ENCODE measurements at places on chromosomes 13 and 19. TPM values are rescaled to one million over a fixed set of nuclear protein-coding genes. Genes with fewer than 3 reads are reported as not detected.

DNA sequence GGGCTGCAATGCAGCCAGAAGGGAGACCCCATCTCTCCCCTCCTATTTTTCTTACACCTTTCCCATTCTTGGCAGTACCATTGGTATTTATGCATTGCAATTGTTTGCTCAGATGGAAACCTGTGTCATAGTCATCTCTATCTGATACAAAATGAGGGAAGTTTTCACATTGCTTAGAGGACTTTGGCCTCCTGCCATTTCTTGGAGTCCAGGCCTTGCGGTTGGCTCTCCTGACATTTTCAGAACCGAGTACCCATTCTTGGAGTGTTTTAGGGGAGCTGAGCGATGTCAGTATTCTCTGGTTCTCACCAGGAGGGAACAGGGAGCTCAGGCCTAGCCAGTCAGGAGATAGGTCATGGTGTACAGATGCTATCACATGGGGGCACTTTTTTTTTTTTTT lies 1.5 kb downstream of the SIN3B start:
- DNase-seq, result no peak
- H3K27me3 ChIP-seq, result no peaks in the 10 kb centered on the region
- H3K27ac ChIP-seq, result no peak overlapping the region

DNA sequence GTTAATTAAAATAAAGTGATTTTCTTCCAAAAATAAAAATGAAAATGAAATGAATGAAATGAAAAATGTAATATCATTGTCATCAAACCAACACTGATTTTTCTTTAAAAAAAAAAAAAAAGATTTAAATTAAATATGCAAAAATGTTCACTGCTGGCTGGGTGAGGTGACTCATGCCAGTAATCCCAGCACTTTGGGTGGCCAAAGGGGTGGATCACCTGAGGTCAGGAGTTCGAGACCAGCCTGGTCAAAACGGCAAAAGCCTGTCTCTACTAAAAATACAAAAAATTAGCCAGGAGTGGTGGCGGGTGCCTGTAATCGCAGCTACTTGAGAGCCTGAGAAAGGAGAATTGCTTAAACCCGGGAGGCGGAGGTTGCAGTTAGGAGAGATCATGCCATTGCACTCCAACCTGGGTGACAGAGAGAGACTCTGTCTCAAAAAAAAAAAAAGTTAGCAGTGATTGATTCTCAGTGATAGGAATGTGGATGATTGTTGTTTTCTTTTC lies 44.6 kb upstream of the LSM14A start:
- no peaks in the 10 kb centered on the region for H3K36me3 ChIP-seq
- DNase-seq, result no peak
- no peaks in the 10 kb centered on the region for H3K4me1 ChIP-seq
- H3K4me3 ChIP-seq, result no peak overlapping the region

DNA sequence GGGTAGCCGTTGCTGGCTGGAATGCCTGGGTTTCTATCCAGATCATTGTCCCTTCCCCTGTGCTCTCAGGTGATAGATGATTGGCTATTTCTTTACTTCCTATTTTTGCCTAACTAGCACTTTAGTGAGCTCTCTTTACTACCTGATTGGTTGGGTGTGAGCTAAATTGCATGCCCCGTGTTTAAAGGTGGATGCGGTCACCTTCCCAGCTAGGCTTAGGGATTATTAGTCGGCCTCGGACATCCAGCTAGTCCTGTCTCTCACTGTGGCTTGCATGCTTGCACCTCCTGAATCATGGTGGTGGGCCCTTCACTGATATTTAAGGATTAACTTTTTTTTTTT lies 10.1 kb downstream of the TTYH1 start:
- H3K4me1 ChIP-seq, result no peaks in the 10 kb centered on the region
- H3K36me3 ChIP-seq, result no peaks in the 10 kb centered on the region
- H3K4me3 ChIP-seq, result no peak overlapping the region

GRCh38 chr13:111976474-111977178 lies 90.3 kb upstream of the SOX1 start:
- H3K36me3 ChIP-seq, result no peaks in the 10 kb centered on the region

GRCh38 chr13:93774506-93774905 lies 547.9 kb downstream of the GPC6 start:
- peaks cover 10% of the 10 kb centered on the region for H3K4me1 ChIP-seq
- H3K27me3 ChIP-seq, result no peaks in the 10 kb centered on the region
- H3K27ac ChIP-seq, result no peak overlapping the region
- no peak overlapping the region for H3K4me3 ChIP-seq
- H3K36me3 ChIP-seq, result no peaks in the 10 kb centered on the region
- no peak for DNase-seq

DNA sequence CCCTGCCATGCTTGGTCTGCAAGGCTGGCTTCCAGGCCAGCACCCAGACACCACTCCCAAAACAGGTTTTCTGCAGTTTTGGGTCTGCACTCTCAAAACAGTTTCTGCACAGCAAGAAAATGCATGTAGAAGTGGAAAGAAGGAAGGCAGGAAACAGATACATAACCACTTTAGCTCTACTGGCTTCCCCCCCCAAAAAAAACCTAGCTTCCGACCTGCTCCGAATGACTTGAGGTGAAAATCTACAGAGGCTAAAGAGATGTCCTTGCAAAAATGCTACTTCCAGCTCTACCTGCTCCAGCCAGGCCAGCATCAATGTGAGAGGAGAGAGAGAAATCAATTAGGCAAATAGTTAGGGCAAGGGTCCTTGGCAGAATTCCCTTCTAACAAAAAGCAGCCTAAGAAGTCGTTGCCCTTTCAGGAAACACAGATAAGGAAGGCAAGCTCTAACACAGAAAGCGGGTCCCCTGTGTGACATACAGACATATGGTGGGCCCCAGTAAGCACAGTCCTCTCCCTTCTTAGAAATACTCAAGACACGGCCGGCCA lies 3.4 kb downstream of the C19orf12 start:
- H3K36me3 ChIP-seq, result peaks cover 9% of the 10 kb centered on the region
- no peak overlapping the region for H3K4me3 ChIP-seq
- H3K27ac ChIP-seq, result no peak overlapping the region
- peaks cover 5% of the 10 kb centered on the region for H3K4me1 ChIP-seq

DNA sequence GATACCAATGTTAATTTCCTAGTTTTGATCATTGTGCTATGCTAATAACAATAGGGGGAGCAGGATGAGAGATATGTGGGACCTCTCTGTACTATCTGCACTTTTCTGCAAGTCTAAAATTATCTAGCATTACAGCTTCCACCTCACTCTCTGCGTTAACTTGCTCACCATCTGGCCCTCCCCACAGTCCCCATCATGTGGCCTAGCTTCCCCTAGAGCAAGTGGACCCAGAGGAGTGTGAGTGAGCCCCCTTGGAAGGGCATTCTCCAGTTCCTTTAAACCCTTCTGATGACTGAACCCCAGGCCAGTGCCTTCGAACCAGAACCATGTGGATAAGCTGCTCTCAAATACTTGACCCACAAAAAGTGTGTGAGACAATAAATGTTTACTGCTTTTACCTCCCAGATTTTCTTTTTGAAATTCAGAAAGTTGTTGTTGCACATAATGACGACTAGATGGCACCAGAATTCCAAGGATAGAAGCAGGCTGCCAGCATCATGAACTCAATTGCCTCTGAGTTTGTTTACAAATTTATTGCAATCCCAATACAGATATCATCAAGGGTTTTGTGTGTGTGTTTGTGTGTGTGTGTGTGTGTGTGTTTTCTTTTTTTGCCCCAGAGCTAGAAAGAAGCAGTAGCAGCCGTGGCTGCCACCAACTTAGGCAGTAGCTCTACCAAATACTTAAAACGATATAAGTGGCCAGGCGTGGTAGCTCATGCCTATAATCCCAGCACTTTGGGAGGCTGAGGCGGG lies 49.0 kb upstream of the ZNF780A start:
- no peaks in the 10 kb centered on the region for H3K36me3 ChIP-seq
- H3K4me3 ChIP-seq, result no peak overlapping the region
- H3K27me3 ChIP-seq, result peaks cover 8% of the 10 kb centered on the region
- DNase-seq, result no peak
- H3K4me1 ChIP-seq, result no peaks in the 10 kb centered on the region
- no peak overlapping the region for H3K27ac ChIP-seq

DNA sequence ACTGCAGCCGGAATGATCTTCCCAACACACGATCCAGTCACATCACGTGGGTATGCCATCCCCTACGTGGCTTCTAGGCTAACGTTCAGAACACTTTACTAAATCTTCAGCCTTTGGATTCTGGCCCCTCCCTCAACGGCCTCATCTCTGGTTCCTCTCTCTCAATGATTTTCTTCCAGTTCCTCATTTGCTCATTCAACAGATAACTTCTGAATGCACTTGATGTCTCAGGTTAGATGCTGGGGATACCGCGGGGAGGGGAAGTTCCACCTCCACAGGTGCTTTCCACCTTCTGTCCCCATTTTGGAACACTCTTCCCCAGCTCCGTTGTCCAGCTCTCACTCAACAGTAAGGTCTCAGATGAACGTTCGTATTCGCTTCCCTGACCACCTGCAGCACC lies 66.1 kb downstream of the ATP7B start:
- H3K27me3 ChIP-seq, result no peaks in the 10 kb centered on the region
- H3K4me3 ChIP-seq, result no peak overlapping the region
- no peak overlapping the region for H3K27ac ChIP-seq

GRCh38 chr19:3698974-3699740 lies 1.1 kb downstream of the PIP5K1C start:
- no peaks in the 10 kb centered on the region for H3K27me3 ChIP-seq
- no peak overlapping the region for H3K27ac ChIP-seq
- DNase-seq, result peak; percentile 50
- H3K36me3 ChIP-seq, result no peaks in the 10 kb centered on the region
- H3K4me1 ChIP-seq, result no peaks in the 10 kb centered on the region

DNA sequence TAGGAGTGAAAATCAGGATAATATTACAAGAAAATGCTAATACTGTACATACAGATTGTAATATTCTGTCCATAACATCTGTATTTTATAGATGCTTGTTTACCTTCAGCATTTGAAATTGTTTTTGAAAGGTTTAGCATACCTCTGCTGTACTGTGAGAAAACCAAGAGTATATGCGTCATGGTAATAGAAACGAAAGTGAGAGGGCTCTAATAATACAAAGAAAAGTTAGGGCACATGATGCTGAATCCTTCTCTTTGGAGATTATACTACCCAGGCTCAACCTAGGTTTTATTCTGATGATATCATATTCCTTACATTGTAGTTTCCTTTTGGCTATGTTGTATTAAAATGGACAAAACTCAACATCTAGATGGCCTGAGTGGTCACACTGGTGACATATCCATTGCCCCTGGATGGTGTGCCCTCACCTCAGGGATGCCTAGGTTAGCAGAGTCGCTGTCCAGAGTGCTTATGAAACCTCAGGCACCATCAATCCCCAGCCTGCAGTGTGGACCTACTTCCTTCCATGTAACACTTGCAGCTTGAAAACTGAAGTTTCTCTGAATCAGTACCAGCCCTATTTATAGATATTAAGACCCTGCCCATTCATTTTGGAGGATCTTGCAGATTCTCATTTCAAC lies 253.7 kb downstream of the KCTD12 start:
- no peaks in the 10 kb centered on the region for H3K4me1 ChIP-seq
- H3K27ac ChIP-seq, result no peak overlapping the region

DNA sequence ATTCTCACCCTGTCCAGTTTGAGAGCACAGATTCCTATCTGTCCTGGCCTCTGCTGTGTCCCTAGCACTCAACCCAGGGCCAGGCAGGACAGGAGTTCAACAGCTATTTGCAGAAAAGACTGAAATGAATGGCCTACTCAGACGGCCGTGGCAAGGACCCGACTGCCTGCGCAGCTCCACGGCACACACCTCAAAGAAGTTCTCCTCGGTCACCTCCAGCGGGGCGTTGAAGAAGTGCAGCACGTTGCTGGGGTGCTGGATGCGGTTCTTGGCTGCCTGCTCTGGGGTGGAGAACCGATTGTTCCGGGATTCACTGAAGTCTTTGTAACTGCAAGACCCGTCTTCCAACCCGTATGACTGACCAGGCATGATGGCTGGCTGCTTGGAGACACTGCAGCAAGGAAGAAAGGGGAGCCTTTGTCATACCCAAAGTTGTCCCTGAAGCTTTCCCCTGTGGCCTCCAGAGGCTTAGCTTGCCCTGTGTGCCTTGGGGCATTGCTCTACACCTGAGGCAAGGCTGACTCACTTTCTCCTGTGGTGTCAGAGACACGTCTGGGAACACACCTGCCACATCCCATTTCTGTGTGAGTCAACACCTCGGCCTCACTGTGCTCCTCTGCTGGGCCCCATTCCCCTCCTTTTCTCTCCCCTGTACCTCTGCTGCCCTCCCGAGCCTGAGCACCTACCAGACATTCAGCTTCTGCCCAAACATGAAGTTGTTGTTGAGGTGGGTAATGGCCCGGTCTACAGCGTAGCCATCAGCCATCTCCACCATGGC lies 6.8 kb upstream of the ECH1 start:
- DNase-seq, result no peak
- no peak overlapping the region for H3K4me3 ChIP-seq
- H3K4me1 ChIP-seq, result no peaks in the 10 kb centered on the region

DNA sequence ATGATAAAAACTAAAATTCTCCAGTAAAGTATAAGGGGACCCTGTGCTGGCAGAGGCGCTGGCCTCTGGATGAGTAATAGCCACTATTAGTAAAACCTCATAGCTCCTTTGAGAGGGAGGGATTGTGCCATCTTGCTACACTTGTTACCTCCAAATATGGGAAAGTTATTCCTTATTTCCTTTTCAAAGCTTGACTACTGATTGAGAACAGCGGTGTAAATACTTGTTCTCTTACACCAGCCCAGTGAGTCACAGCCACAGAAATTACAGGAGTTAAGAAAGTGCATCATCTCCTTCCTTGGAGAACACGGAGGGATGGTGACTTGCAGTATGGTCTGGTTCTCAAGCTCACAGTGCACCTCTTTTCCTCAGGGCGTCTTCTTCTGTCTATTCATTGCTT lies 379.0 kb downstream of the EFNB2 start:
- H3K36me3 ChIP-seq, result no peaks in the 10 kb centered on the region
- H3K27ac ChIP-seq, result no peak overlapping the region
- DNase-seq, result no peak
- no peaks in the 10 kb centered on the region for H3K27me3 ChIP-seq

GRCh38 chr19:47241919-47242577 lies 11.0 kb upstream of the BBC3 start:
- no peak overlapping the region for H3K4me3 ChIP-seq
- H3K27me3 ChIP-seq, result peaks cover 44% of the 10 kb centered on the region

DNA sequence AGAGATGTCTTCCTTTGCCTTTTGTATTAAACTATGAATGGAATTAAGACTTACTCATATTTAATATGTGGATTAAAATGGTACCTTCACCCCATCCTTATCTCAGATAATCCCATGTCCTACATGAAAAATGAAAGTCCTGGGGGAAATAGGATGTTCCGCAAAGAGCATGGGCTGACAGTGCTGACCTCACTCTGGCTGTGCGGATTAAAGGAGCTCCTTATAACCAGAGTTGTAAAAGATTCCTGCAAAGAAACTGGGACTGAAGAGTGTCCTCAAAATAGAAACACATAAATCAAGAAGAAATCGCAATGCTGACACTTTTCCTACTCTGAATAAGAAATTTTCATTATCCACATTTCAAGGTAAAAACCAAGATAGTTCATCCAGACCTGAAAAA lies 384.5 kb downstream of the LIG4 start:
- H3K36me3 ChIP-seq, result no peaks in the 10 kb centered on the region
- DNase-seq, result no peak
- H3K27me3 ChIP-seq, result no peaks in the 10 kb centered on the region
- no peak overlapping the region for H3K27ac ChIP-seq
- no peak overlapping the region for H3K4me3 ChIP-seq

ZNF844 gene
- total RNA-seq, result 18.7 TPM

CPAMD8 gene
- total RNA-seq, result 18.6 TPM

PNMA8A gene
- total RNA-seq, result 32.5 TPM

All from endodermal cell (in vitro differentiated cells).